Fibroblast of lung (primary cell): ENCODE measurements at places on chromosomes 5 and 9. TPM values are rescaled to one million over a fixed set of nuclear protein-coding genes. Genes with fewer than 3 reads are reported as not detected.
A peak's percentile ranks its signal among the peaks of the same experiment; 100 is the strongest.

- H3K4me3 ChIP-seq, result no peak overlapping the region
- H3K36me3 ChIP-seq, result no peaks in the 10 kb centered on the region
- H3K27me3 ChIP-seq, result no peaks in the 10 kb centered on the region
- peak; percentile 50 for DNase-seq
- H3K27ac ChIP-seq, result no peak overlapping the region
Measured at GRCh38 chr5:140351609-140352334, 5.4 kb upstream of the HBEGF start.

GRCh38 chr5:75512383-75513074 lies 838 bp downstream of the POLK start:
- H3K27ac ChIP-seq, result peak overlapping the region; percentile 81
- peak; percentile 18 for DNase-seq
- peak overlapping the region; percentile 86 for H3K4me3 ChIP-seq
- no peaks in the 10 kb centered on the region for H3K4me1 ChIP-seq

GRCh38 chr9:124339603-124340146 lies 75.6 kb downstream of the PSMB7 start:
- no peak for DNase-seq
- no peaks in the 10 kb centered on the region for H3K27me3 ChIP-seq
- H3K27ac ChIP-seq, result no peak overlapping the region
- peaks cover 18% of the 10 kb centered on the region for H3K36me3 ChIP-seq
- H3K4me3 ChIP-seq, result no peak overlapping the region

IFNA8 gene
- not detected in 2 replicates for total RNA-seq

DNA sequence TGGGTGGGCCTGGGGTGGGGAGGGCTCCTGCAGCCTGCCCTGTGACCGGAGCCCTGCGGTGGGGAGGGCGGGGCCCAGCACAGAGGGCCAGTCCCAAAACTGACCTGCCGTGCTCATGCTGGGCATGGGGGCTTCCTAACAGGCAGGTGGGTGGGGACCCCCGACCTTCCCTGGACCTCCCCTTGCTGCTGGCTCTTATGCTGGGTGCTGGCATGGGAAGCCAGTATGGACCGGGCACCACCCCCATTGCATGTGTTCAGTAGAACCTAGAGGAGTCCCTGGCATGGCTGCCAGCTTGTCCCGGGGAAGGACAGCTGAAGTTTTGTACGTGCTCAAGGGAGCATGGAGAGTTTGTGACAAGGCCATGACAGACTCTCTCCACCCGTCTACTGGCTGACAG lies 37.1 kb downstream of the WNK2 start:
- H3K4me3 ChIP-seq, result no peak overlapping the region
- H3K4me1 ChIP-seq, result peaks cover 2% of the 10 kb centered on the region
- no peaks in the 10 kb centered on the region for H3K36me3 ChIP-seq
- H3K27ac ChIP-seq, result no peak overlapping the region
- no peak for DNase-seq

GRCh38 chr5:134003064-134003816 lies 1.5 kb downstream of the VDAC1 start:
- H3K4me1 ChIP-seq, result peaks cover 21% of the 10 kb centered on the region
- H3K36me3 ChIP-seq, result peaks cover 15% of the 10 kb centered on the region
- no peaks in the 10 kb centered on the region for H3K27me3 ChIP-seq
- H3K4me3 ChIP-seq, result peak overlapping the region; percentile 72

DNA sequence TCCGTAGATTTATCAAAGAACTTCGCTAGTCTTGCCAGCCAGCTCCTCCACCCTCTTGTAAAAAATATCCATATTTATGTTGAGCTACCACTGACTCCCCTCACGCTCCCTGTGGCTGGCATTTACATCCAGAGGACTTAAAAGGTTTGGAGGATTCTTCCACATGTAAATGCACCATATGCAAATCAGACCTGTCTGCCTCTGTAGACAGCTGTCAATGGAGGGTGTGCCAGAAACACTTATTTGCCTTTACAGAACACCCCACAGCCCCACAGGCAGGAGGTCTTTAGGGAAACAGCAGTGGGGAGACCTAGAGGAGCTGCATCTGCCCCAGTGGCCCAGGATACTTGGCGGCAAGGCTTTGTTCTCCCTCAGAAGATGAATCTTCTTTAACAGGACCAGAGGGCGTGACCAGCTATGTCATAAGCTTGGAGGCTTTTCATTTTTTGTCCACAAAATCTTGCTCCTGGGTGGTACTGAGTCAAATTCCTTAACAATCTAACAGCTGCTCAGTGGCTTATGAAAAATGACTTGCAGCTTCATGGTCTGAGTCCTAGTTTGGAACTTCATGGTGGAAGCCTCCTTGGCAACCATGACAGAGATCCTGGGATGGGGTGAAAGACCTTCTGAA lies 535.8 kb downstream of the EBF1 start:
- no peaks in the 10 kb centered on the region for H3K27me3 ChIP-seq
- H3K27ac ChIP-seq, result no peak overlapping the region
- no peak overlapping the region for H3K4me3 ChIP-seq

GRCh38 chr5:123752552-123753179 lies 240.7 kb downstream of the CSNK1G3 start:
- H3K4me1 ChIP-seq, result peaks cover 12% of the 10 kb centered on the region
- no peak overlapping the region for H3K27ac ChIP-seq
- no peaks in the 10 kb centered on the region for H3K36me3 ChIP-seq
- H3K4me3 ChIP-seq, result no peak overlapping the region
- no peaks in the 10 kb centered on the region for H3K27me3 ChIP-seq

DNA sequence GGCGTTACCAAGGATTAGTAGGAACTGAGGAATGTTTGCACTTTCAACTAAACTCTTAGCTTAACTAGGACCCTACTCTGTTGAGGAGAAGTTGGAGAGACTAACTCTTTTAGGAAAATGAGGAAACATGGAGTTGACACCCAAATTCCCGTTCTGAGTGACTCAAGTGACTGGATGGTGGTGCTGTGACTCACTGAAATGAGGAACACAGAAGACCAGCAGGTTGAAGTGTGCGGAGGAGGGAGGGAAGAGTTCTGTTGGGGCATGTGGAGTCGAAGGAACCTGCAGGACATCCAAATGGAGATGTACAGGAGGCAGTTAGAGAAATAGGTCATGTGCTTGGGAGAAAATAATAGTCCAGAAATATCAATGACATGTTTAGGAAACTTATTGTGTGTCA lies 8.2 kb downstream of the HEXB start:
- no peaks in the 10 kb centered on the region for H3K27me3 ChIP-seq
- no peaks in the 10 kb centered on the region for H3K4me1 ChIP-seq
- H3K4me3 ChIP-seq, result no peak overlapping the region
- no peak overlapping the region for H3K27ac ChIP-seq

DNA sequence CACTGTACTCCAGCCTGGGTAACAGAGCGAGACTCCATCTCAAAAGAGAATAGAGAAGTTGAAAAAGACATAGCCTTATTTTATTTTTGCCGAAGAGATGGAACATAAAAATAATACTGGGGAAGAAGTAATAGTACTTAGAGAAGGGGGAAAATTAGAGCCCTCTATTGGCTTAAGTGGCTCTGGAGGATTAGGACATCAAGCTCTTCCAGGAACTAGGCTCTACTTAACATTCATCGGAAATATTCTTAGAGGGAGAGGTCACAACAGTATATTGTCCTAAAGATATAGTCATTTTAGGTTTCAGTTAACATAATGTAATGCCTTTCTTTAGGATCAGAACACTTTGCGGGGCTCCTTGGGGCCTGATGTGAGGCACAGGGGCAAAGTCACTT lies 86.0 kb upstream of the PLPP1 start:
- H3K4me1 ChIP-seq, result peaks cover 3% of the 10 kb centered on the region
- H3K27ac ChIP-seq, result no peak overlapping the region

NDUFS4 gene
- 95.0 and 147 TPM in 2 replicates for total RNA-seq

ADRB2 gene
- total RNA-seq, result 1.0 and 4.5 TPM in 2 replicates

DNA sequence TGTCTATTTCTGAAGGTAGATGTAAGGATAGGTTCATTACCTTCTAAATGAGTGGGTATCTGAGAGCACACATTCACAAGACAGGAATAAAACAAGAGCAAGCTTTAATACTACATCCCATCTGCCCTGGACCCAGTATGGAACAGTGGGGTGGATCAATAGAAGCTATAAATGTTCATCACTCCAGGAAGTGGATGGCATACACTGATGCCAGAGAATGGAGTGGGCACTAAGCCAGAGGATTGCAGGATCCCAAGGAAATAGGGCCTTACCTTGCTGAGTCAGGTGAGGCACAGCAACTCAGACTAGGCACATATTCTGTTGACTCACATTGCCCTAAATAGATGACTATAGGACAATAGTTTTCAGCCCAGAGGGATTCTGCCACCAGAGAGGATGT lies 21.3 kb upstream of the COX7C start:
- H3K4me1 ChIP-seq, result no peaks in the 10 kb centered on the region
- no peak for DNase-seq
- H3K36me3 ChIP-seq, result no peaks in the 10 kb centered on the region
- H3K4me3 ChIP-seq, result no peak overlapping the region

PNPLA7 gene
- total RNA-seq, result 1.3 and 3.0 TPM in 2 replicates
